ENCODE measurements at places on chromosomes 7 and 10.
A peak's percentile ranks its signal among the peaks of the same experiment; 100 is the strongest.

- DNase-seq, result no peak
Observed at GRCh38 chr7:130990178-130990832, 256.3 kb upstream of the KLF14 start.

DNA sequence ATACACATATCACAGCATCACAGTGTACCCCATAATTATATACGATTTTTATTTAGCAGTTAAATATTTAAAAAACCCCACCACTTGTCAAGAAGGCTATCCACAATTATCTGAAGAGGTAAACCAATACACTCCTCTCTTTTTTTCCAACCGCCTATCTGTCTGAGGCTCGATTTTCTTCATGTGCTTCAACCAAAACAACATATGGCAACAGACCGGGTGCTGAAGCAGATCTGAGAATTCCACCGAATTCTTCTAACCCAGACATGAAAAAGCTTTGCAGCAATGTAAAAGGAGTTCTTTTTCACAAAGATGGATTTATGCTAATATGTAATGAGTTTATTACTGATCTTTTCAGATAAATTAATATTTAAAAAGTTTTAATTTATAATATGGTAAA is 132.4 kb upstream of the RHEB start:
- peak; percentile 49 for DNase-seq

DNA sequence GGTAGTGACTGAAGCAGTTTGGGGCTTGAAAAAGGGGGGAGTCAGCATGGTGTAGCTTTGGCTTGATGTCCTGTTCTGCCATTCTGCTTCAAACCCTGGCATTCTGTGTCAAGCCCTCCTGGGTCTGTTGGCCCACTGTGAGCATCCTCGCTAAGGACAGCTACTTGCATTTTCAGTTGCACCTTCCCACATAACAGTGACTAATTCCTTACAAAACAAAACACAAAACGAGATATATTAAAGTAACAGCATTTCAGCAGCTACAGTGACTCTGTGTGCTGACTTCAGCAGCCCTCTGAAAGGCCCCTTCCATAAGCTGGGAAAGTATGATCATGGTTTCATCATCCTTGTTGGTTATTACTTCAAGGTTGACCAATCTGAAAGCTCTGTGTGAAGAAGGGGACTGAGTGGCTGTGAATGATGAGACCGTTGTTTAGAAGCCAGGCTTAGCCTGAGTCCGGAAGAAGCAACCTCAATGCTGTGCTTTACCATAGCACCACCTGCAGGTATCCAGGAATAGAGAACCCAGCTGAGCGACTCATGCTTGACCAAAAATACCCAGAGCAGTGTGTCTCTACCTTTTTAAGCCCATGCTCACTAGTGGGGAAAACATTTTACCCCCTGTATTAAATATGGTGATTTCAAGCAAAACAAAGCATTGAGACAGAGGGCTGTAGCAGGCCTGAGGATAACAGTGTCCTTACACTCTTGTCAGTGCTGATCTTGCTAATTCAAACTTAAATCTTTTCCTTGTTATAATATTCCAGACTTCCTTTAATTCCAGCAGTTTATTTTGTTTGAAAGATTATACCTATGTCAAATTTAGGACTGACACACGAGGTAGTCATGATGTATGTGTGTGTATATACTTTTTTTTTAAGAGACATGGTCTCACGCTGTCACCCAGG is 42.6 kb upstream of the CC2D2B start:
- no peak for DNase-seq

- no peak for DNase-seq
Observed at GRCh38 chr10:50679149-50679548, 55.4 kb upstream of the SGMS1 start.

- DNase-seq, result no peak
Observed at GRCh38 chr7:41788556-41788955, 85.7 kb upstream of the INHBA start.

DNA sequence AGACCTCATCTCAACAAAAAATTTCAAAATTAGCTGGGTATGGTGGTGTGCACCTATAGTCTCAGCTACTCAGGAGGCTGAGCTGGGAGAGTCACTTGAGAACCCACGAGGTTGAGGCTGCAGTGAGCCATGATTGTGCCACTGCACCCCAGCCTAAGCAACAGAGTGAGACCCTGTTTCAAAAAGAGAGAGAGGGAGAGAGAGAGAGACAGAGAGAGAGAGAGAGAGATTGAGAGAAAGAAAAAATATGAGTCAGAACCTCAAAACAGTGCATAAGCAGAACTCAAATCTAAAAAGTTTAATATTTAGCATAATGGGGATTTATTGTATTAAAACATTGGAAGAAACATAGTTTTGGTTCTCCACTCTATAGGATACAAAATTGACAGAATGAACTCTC is 17.5 kb upstream of the OTUD1 start:
- DNase-seq, result no peak

DNA sequence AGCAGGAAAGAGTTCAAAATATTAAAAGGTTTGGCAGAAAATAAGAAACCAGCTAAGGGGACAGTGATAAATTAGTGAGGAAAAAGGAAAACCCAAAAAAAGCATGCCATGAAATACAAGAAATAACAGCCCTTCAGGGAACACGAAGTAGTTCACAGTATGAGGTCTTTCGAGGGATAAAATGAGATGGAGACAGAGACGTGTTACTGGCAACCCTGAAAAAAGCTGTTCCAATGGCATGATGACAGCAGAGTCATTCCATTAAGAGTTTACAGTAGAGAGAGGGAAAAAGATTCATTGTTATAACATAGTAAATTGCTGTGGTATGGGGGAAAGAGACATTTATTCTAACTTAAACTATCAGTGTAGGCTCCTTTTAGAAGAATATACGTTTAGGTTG is 391.2 kb downstream of the ANKRD7 start:
- DNase-seq, result no peak

DNA sequence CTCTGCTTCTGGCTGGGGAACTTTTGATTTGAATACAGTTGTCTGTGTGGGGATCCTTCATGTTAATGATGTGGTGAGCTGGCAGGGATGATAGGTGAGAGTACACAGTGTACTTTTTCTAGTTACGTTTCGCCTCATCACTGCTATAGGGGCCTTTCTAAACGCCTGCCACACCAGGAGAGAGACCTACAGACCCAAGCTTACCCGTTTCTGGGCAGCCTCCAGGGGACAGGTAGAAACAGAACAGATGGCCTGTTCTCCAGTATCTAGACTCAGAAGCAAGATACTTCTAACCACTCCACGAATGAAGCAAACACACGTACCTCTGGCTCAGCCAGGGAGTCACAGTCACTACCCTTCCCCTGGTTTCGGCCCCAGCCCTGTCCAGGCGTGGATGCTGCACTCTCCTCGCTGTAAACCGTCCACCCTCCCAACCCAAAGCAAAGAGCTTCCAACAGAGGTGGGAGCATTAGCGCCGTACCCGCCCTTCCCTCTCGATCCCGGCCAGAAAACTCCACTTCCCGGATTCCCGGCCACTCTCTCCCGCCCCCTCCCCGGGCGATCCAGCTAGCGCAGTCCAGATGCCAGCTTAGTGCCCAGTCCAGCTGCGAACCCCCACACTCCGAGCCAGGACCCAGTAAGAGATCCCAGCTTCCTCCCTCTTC is 1.2 kb downstream of the CCDC6 start:
- DNase-seq, result no peak

GRCh38 chr7:70098905-70099672 is 500.8 kb downstream of the AUTS2 start:
- no peak for DNase-seq

GRCh38 chr7:113026941-113027340 is 59.7 kb downstream of the GPR85 start:
- DNase-seq, result no peak

- DNase-seq, result no peak
Observed at GRCh38 chr10:31765541-31765940, 163.1 kb downstream of the ARHGAP12 start.

- no peak for DNase-seq
Observed at GRCh38 chr7:119270644-119271043, 1002.3 kb upstream of the KCND2 start.

DNA sequence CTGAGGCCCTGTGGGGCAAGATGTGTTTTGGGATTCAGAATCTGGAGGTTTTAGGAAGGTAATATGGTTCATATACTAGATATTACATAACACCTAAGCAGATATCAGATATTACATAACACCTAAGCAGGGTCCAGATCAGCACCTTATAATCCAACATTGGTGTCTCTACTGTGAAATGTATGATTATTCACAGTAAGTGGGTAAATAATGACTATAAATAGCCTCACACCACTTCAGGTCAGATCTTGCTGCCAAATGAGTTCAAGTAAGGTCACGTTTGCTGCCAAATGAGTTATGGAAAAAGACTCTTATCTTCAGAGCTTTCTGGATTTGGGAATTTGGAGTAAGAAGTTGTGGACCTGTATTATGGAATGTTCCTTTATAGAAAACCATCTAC is 14.6 kb downstream of the ADRB1 start:
- DNase-seq, result no peak

DNA sequence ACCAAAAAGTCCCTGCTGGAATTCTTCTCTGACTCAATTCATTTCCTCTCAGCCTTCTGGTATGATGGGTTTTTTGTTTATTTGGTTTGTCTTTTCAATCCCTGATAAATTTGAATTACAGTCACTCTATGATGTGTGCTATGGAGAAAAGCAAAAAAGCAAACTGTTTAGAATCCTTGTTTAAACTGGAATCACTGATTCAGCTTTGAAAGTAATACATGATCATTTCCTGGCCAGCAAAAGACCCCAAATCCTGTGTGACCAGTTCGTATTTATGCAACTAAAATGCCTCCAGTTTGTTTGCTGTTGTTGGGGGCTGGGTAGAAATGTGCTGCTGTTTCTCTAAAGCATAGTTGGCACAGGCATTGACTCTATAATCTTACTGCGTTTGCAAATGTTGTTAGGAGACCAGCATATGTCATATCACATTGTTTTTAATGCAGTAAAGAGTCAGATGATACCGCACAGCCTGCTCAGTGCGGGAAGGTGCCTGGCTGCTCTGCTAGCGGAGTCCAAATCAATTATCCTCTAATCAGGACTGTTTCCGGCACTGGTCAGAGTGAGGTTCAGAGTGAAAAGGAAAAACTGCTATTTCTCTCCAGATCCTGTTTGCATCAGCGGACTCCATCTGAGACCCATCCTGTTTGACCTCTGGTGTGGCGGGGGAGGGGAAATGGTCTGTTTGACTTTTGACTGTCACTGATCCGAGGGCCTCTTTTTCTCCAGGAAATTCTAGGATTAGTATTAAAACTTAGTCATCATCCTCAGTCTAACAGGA is 40.6 kb upstream of the ADD3 start:
- DNase-seq, result no peak

DNA sequence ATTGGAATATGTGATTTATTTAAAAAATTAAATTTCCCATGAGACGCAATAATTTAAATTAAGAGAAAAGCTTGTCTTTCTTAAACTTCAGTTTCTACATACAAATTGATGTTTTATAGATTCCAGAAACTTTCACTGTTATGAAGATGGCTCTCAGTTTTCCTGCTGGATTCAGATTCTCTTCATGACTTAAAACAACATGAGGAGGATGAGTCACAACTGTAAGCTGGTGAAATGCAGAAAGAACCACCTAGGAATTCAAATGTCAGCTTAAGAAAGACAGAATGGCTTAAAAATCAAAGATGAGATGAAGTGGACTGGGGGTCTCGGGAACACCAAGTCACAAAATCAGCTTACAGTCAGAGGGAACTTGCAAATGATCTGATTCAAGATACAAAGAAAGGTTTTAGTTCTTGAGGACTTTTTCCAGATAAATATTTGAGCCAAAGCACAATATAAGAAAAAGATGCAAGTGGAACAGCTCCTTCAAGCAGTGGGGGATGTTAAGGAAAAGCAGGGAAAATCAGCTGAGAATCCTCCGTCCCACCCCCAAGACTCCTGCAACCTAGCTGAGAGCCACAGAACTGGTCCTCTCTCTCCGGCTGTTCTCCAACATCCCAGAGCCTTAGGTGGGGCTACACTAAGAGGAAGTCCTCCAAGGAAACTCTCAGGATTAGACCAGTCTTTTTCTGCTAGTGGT is 279.8 kb downstream of the KCNMA1 start:
- no peak for DNase-seq

GRCh38 chr10:93509816-93510215 is 13.4 kb downstream of the CEP55 start:
- no peak for DNase-seq

GRCh38 chr7:96346293-96346953 is 24.5 kb upstream of the SLC25A13 start:
- DNase-seq, result no peak

DNA sequence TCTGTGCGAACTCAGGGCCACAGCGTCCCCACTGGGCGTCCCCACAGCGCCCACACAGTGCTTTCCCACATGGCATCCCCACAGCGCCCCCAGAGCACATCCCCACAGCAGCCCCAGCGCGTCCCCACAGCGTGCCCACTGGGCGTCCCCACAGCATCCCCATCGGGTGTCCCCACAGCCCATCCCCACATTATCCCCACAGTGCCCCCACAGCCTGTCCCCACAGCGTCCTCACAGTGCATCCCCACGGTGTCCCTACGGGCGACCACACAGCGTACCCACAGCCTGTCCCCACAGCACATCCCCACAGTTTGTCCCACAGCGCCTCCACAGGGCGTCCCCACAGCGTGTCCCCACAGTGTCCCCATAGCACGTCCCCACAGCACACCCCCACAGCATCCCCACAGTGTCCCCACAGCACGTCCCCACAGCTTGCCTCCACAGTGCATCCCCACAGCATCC is 131.6 kb downstream of the ACTR3B start:
- DNase-seq, result no peak

GRCh38 chr10:13120786-13121499 is 21.0 kb downstream of the OPTN start:
- DNase-seq, result no peak

DNA sequence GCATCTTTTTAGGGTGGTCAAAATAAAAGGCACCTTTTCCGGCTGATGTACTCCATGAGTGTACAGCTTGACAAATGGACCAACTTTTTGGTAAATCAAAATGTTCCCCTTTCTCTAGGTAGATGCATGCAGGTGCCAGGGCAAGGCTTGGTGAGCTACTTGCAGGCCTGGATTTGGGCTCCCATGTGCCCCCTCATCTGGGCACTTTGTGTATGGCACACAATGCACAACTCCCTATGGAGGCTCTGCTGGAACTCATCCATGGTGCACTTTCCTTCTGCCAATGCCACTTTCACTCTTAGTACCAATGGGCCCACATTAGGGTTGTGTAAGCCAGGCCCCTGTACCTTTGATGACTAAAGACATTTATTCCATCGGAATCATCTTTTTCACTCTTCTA is 300.8 kb downstream of the SDHAF3 start:
- no peak for DNase-seq

GRCh38 chr10:102120991-102121738 is 997 bp upstream of the LDB1 start:
- DNase-seq, result no peak

- peak; percentile 21 for DNase-seq
Observed at GRCh38 chr10:117950408-117950807, 96.3 kb downstream of the RAB11FIP2 start.

DNA sequence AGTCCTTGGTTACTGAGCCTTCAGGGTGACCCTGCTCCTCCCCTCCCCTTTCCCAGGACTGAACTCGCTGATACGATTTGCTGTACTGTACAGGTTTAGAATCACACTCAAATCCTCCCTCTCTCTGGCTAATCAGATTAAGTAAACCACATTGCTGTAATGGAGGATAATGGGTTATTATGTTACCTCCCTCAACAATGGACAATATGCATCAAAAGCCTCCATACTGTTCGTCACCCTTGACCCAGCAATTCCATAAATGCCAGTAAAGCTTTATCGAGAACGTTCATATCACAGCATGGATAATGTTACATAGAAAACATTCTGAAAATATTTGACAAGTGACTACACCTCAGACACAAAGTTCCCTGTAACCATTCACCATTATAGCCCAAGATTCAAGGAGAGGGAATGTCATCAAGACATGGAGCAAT is 61.7 kb downstream of the FAM107B start:
- no peak for DNase-seq

GRCh38 chr7:65449505-65449852 is 75.8 kb downstream of the ZNF92 start:
- DNase-seq, result no peak
